Pancreas (tissue), 10 donors: ENCODE measurements at places on chromosomes 6 and 20.
A peak's percentile ranks its signal among the peaks of the same experiment; 100 is the strongest.

- no peaks in the 10 kb centered on the region for H3K27me3 ChIP-seq
- H3K27ac ChIP-seq = no peak overlapping the region
- no peaks in the 10 kb centered on the region for H3K36me3 ChIP-seq
- H3K4me1 ChIP-seq = peaks cover 30% of the 10 kb centered on the region
These were observed 24.3 kb downstream of the ARHGAP18 start for GRCh38 chr6:129685662-129686031.

DNA sequence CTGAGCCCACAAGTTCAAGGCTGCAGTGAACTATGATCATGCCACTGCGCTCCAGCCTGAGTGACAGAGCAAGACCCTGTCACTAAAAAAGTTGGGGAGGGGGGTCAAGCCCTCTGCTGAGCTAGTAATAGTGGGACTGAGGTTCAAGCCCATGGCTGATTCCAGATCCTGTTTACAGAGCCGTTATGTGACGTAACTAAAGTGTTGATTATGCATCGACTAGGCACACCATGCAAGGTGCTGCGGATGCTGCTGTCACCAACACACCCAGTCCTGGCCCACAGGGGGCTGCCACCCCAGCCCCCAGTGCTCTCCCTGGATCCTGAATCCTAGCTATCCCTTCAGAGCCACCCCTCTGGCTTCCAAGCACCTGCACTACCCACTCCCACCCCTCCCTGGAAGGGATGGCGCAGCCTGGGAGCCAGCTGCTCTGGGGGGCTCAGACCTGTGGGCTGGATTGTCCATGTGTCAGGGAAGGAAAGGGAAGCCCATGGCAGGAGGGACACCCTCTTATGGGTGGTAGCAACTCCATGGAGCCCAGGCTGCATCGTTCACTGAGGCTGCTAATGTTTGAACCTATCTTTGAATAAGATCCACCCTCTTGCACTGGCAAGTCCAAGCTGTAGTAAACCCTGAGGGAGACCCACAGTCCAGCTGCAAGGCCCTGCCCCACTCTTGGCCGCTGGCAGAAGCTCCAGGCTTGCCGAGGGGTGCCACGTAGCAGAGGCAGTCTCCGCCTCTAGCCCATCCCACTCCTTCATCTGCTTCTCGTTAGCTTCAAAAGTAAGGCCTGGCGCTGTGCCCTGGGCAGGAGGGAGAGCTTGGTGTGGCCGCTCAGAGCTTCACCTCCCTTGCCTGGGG, 95.0 kb downstream of the SNX5 start:
- no peaks in the 10 kb centered on the region for H3K27me3 ChIP-seq
- H3K4me1 ChIP-seq = peaks cover 25% of the 10 kb centered on the region
- H3K36me3 ChIP-seq = no peaks in the 10 kb centered on the region
- H3K4me3 ChIP-seq = no peak overlapping the region
- peak; percentile 96 for DNase-seq
- H3K27ac ChIP-seq = peak overlapping the region; percentile 87

DNA sequence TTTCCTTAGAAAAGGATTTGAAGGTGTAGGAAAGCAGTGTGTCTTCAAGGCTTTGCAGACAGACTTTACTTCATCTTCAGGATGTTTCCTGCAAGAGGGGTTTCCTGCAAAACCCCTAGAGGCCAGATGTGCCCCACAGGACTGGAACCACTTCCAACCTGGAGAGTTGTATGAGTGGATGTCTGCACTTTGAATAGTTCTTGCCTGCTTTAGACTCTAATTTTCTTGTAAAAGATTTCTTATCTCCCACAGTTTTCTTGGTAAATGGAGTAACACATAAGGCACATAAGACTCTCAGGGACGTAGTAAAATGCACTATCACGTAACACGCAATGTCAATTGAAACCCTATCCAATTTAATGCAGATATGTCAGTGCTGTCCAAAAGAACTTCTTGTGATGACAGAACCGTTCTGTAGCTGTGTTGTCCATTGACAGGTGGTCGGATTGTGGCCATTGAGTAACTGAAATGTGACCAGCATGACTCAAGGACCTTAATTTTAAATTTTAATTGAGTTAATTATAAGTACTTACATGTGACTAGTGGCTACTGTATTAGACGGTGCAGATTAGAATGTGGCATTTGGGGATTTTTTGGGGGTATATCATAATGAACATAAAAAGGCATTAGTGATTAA, 118.7 kb downstream of the JARID2 start:
- H3K4me3 ChIP-seq = no peak overlapping the region
- H3K27ac ChIP-seq = peak overlapping the region; percentile 10
- no peak for DNase-seq

DNA sequence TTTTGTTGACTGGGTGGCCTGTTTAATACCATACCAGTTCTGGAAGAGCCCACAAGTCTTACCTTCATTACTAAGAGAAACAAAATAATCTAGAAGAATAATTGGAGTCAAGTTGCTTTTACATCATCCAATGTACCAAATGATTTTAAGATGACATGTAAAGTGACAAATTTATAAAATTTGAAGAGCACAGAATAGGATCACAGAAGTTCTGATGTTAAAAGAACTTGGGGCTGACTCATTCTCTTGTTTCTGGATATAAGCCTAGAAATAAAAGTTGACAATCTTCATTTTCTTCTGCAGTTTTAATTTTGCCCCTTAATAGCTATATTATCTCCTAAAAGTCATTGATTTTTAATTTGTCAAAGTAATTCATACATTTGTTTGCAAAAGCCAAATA, 317.5 kb upstream of the MARCKS start:
- H3K4me3 ChIP-seq = no peak overlapping the region
- H3K36me3 ChIP-seq = no peaks in the 10 kb centered on the region
- no peak for DNase-seq
- H3K4me1 ChIP-seq = no peaks in the 10 kb centered on the region
- no peak overlapping the region for H3K27ac ChIP-seq
- H3K27me3 ChIP-seq = no peaks in the 10 kb centered on the region

DNA sequence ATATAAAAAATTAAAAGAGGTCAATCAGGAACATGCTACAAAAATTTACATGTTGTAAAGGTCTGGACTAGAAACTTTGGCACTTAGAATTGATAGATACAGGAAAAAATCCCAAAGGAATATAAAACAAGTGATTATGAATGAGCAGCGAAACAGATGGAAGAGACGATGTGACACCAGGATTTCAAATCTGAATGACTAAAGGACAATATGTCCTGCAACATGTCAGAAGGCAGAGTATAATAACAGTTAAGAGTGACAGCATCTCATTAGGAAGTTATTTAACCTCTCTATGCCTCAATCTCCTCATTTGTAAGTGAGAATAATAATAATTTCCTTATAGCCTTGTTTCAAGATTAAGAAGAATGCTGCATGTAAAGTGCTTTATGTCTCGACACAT, 50.3 kb downstream of the FRK start:
- H3K27ac ChIP-seq = no peak overlapping the region
- peaks cover 26% of the 10 kb centered on the region for H3K4me1 ChIP-seq
- H3K27me3 ChIP-seq = no peaks in the 10 kb centered on the region

- no peak for DNase-seq
- no peaks in the 10 kb centered on the region for H3K36me3 ChIP-seq
- H3K4me3 ChIP-seq = no peak overlapping the region
- no peaks in the 10 kb centered on the region for H3K27me3 ChIP-seq
- no peak overlapping the region for H3K27ac ChIP-seq
These were observed 59.7 kb downstream of the BANF2 start for GRCh38 chr20:17759449-17759848.

GRCh38 chr6:89146718-89147700, 1.2 kb downstream of the PM20D2 start:
- DNase-seq = no peak
- peak overlapping the region; percentile 58 for H3K4me3 ChIP-seq
- no peaks in the 10 kb centered on the region for H3K36me3 ChIP-seq
- no peaks in the 10 kb centered on the region for H3K27me3 ChIP-seq
- peaks cover 9% of the 10 kb centered on the region for H3K4me1 ChIP-seq

GRCh38 chr6:14620522-14620921, 502.9 kb downstream of the CD83 start:
- H3K27ac ChIP-seq = no peak overlapping the region
- H3K4me3 ChIP-seq = no peak overlapping the region
- peaks cover 8% of the 10 kb centered on the region for H3K4me1 ChIP-seq

- no peak for DNase-seq
- H3K36me3 ChIP-seq = no peaks in the 10 kb centered on the region
- H3K27ac ChIP-seq = no peak overlapping the region
- no peak overlapping the region for H3K4me3 ChIP-seq
- H3K4me1 ChIP-seq = peaks cover 4% of the 10 kb centered on the region
- H3K27me3 ChIP-seq = no peaks in the 10 kb centered on the region
These were observed 147.8 kb downstream of the MACROD2 start for GRCh38 chr20:14142964-14143627.

DNA sequence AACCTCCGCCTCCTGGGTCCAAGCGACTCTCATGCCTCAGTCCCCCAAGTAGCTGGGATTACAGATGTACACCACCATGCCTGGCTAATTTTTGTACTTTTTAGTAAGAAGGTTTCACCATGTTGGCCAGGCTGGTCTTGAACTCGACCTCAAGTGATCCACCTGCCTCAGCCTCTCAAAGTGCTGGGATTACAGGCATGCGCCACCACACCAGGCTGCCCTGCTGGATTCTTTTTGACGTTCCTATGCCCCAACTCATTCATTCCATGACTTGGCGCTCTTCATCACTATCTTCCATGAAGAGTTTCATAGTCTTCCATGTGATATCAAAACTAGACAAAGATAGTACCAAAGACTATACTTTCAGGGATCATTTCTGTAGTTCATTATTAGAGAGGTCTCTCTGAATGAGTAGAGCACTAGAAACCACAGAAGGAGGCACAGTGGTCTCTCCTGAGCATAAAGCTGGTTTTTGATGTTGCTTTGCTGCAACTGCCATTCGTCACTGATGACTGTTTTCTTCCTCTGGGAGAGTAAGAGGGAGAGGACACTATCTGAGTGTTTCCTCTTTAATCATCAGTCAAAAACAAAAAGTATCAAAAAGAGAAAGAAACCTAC, 23.5 kb downstream of the DNAAF9 start:
- DNase-seq = no peak
- no peaks in the 10 kb centered on the region for H3K27me3 ChIP-seq
- no peak overlapping the region for H3K4me3 ChIP-seq
- H3K4me1 ChIP-seq = no peaks in the 10 kb centered on the region
- no peaks in the 10 kb centered on the region for H3K36me3 ChIP-seq

DNA sequence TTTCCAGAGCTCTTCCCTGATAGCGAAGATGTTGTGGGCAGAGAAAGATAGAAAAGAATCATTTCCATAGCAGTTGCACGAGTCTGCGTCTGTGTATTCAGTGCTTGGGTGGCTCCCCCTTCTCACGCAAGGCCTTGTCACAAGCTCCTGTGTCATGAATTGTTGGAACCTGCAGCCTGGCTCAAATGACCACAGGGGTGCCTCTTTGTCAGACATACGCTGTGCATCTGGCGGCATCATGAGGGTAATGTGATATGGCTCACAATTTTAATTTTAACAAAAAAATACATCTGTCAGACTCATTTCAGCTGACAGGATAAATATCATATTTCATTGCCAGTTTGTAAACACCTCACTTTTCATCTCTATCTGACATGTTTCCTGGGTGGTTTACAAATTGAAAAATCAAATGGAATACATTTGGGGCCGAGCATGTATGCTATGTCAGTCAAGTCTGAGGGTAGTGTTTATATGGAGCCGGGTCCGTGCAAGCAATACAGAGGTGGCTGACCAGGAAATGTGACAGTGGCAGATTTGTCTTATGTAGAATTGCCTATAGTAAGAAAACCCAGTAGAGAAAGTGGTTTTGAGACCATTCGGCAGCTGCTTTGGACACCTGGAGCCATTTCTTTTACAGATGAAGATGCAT, 90.9 kb downstream of the CAP2 start:
- no peaks in the 10 kb centered on the region for H3K27me3 ChIP-seq
- H3K4me1 ChIP-seq = no peaks in the 10 kb centered on the region
- DNase-seq = no peak
- H3K36me3 ChIP-seq = no peaks in the 10 kb centered on the region

DNA sequence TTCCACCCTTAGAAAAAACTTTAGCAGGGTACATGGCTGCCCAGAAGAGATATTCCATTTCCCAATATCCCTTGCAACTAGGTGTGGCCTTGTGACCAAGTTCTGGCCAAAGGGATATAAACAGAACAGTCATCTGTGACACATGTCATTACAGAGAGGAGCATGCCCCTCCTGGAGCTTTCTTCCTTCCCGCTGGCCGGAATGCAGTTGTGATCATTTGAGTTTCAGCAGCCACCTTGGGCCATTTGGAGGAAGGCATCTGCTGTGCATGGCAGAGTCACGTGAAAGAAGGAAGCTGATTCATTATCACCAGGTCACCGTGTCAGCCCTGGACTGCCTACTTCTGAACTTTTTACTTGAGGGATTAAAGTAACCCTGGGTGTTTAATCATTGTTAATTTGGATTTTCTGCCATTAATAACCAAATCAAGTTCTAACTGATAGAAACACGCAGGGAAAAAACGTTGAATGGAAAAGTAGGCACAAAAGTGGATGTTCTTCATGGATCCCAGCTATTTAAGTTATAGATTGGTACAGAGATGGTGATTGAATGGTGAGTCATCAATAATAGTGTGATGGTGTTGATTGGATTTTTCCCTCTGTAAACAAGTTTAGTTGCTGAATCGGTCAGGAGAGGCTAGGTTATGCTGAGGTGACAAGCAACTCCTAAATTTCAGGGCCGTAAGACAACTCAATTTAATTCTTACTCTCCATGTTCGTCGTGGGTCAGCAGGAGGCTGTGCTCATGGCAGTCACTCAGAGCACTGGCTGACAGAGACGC, 80.7 kb upstream of the CCDC167 start:
- no peaks in the 10 kb centered on the region for H3K4me1 ChIP-seq
- no peaks in the 10 kb centered on the region for H3K27me3 ChIP-seq
- H3K27ac ChIP-seq = no peak overlapping the region
- DNase-seq = no peak
- H3K36me3 ChIP-seq = no peaks in the 10 kb centered on the region
- H3K4me3 ChIP-seq = no peak overlapping the region

DNA sequence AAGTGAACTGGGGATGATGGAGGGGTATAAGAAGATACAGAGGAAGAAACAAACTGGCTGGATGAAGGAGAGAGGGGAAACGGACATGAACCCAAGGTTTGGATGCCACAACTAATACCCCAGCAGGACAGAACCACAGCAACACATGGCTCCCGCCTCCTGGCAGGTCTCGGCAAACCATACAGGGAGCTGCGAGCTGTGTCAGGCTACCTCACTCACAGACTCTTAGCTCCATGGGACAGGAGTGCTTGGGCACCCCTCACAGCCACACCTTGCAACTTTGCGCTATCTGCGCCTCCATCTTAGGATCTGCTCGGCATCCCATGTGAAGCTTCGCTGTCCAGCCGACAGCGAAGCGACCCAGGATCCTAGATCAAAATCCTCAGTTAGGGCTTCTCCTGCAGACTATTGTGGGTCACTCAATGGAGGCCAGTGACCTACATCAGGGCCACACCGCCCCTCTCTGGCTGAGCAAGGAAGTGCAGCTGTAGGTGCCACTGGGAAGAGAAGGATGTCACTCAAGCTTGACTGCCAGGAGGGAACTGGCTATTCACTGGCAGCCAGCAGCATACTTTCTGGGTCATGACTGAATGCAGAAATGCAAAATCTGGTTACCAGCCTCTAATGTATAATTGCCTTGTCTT, 174.4 kb upstream of the RIN2 start:
- H3K4me1 ChIP-seq = no peaks in the 10 kb centered on the region
- no peaks in the 10 kb centered on the region for H3K36me3 ChIP-seq
- H3K27ac ChIP-seq = no peak overlapping the region
- H3K4me3 ChIP-seq = no peak overlapping the region
- no peak for DNase-seq
- H3K27me3 ChIP-seq = no peaks in the 10 kb centered on the region

- no peaks in the 10 kb centered on the region for H3K4me1 ChIP-seq
- no peaks in the 10 kb centered on the region for H3K36me3 ChIP-seq
- DNase-seq = no peak
- no peak overlapping the region for H3K4me3 ChIP-seq
These were observed 449.0 kb downstream of the QKI start for GRCh38 chr6:163863565-163863964.
